ENCODE measurements at places on chromosomes 2 and 18. TPM values are rescaled to one million over a fixed set of nuclear protein-coding genes. Genes with fewer than 3 reads are reported as not detected.

CROCC2 gene
- total RNA-seq, result not detected

G6PC2 gene
- 35.3 TPM for total RNA-seq

COL6A3 gene
- total RNA-seq, result 46.4 TPM

RAX gene
- total RNA-seq, result not detected

FN1 gene
- 53.7 TPM for total RNA-seq

FAM237A gene
- total RNA-seq, result not detected
